ENCODE measurements at places on chromosomes 2 and 18.

DNA sequence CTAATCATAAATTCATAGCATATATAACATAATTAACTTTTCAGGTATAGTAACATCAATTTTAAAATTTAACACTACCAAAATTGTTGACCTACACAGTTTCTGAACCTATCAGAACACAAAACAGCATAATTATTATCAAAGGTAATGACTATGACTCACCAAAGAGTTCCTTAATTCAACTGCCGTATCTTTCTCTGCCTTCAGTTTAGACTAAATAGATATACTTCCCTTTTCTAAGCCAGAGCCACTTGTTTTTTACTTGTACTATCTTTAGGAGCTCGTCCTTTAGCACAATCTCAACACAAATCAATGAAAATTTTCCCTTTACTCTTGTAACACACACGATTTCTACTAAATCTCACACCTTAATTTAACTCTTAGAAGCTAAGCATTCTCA, 54.4 kb downstream of the CCDC88A start:
- DNase-seq, result no peak

- no peak for DNase-seq
Observed at GRCh38 chr2:230805353-230806017, 59.3 kb upstream of the ITM2C start.

GRCh38 chr18:58983260-58984155, 118.8 kb downstream of the ZNF532 start:
- no peak for DNase-seq

DNA sequence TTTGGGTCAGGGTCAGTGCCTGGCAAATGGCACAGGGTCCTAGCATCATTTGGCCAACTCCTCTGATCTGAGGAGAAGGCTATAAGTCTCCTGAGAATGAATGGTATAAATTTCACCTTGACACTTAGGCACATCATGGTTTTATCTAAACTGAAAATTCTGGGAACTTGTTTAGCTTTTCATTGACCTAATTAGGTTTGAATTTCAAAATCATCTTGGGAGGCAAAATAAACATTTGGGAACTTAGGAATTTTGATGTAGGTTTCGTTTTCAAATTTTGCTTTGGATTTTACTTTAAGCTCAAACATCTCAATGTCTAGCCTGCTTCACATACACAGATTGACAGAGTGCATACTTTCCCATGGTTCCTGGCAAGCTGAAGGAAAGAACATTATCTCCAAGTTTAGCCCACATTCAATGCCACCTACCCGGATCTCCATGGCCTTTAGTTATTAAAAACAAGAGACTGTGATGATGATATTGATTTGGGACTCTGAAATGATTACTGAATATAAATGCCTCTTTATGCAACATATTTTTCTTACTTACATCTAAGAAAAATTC, 44.5 kb downstream of the MYOM1 start:
- DNase-seq, result no peak
